Activated CD4-positive, alpha-beta T cell treated with anti-CD3 and anti-CD28 coated beads for 36 hours (primary cell): ENCODE measurements at places on chromosomes 7 and 10.

DNA sequence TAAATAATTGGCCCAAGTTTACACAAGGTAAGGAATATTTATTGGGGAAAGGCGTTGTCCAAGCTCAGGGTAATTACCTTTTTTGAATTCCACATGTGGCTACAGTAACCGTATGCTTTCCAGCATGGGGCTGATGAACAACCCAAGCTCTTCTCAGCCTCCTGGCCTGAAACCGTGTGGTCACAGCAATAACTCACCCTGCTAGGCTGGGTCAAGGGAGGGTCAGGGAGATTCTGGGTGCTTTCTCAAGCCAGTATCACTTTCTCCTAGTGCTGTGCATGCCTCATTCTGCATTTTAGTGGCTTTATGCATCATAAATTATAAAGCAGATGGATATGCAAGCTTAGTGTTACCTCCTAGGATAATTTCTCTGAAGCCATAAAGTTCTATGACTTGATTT lies 273.9 kb downstream of the PAXIP1 start:
- DNase-seq = no peak

GRCh38 chr10:110629680-110630191 lies 14.4 kb upstream of the RBM20 start:
- no peak for DNase-seq

GRCh38 chr7:129247087-129247486 lies 22.3 kb downstream of the AHCYL2 start:
- DNase-seq = no peak

GRCh38 chr7:36453769-36454168 lies 64.1 kb downstream of the ANLN start:
- DNase-seq = no peak

GRCh38 chr10:79047584-79047874 lies 21.2 kb upstream of the ZMIZ1 start:
- peak; percentile 18 for DNase-seq

DNA sequence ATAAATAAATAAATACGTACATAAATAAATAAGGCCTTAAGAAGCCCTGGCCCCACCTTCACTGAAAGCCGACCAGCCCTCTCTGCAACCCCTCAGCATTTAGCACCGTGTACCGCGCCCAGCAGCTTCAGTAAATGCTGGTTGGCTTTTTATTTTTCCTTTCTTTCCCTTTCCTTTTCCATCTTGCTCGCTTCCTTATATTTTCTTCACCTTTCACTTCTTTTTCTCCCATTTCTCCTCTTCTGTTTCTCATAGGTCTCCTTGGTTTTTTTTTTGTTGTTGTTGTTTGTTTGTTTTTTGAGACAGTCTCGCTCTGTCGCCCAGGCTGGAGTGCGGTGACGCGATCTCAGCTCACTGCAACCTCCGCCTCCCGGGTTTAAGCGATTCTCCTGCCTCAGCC lies 11.2 kb downstream of the ZAN start:
- DNase-seq = no peak

GRCh38 chr10:72679838-72680241 lies 12.1 kb upstream of the MCU start:
- DNase-seq = no peak

DNA sequence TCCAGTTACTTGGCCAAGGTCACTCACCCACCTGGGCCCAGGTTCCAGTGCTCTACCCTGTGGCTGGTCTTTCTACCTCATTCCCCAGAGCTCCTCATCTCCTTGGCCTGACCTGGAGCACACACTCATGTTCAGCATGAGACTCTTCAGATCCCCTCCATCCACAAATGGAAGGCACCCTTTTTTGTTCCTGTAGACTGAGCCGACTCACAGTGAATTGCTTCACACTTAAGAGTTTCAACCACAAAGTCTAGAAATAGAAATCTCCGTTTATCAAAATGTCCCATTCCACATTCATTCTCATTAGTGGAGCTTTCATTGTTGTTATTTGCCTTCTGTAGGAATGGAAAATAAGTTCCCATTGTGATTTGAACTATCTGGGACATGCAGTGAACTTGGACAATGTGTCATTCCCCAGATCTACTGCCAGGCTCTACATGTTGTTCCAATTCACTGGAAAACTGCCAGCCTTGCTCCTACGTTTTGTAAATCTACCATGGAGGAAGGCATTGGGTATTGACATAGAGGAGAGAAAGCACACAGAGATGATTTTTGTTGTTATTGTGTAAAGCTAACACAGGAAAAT lies 125.3 kb upstream of the CELF2 start:
- DNase-seq = no peak

GRCh38 chr10:131576341-131577177 lies 265.0 kb upstream of the TCERG1L start:
- no peak for DNase-seq

- no peak for DNase-seq
These were observed 55.6 kb downstream of the OSBPL3 start for GRCh38 chr7:24924375-24924774.

GRCh38 chr10:133390597-133391248 lies 3.2 kb upstream of the MTG1 start:
- peak; percentile 43 for DNase-seq

DNA sequence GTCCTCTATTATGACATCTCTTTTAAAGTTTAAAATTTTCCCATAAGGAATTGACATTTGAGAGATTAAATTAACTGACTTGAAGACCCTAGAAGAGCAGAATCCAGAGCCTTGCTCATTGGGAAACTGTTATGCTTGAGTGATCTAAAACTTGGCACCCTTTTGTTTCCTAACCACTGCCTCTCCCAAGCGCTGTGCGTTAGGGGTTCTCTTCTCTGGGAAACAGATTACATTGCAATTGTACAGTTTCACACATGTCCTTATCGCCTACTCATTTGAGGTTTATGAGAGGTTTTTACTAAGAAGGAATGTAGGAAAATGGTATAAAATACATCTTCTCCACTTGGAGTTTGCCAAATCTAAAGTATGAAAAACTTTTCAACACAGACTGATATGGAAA lies 126.8 kb upstream of the AMPH start:
- DNase-seq = no peak

DNA sequence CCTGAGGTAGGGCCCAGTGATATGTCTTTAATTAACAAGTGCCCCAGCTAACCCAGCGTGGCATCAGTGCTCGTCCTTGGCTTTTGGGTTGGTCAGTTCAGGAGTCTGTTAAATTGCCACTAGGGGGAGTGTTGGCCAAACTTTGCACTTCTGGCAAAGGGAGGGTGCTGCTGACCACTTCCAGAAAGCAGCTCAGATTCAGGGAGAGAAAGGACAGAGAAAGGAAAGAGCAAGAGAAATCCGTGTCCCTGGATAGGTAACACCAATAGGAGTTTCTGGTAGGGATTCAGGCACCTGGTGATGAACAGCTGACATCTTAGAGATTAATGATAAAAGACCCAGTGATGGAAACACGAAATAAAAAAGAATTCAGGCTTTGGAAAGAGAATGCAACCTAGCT lies 243.1 kb upstream of the AOAH start:
- peak; percentile 10 for DNase-seq

DNA sequence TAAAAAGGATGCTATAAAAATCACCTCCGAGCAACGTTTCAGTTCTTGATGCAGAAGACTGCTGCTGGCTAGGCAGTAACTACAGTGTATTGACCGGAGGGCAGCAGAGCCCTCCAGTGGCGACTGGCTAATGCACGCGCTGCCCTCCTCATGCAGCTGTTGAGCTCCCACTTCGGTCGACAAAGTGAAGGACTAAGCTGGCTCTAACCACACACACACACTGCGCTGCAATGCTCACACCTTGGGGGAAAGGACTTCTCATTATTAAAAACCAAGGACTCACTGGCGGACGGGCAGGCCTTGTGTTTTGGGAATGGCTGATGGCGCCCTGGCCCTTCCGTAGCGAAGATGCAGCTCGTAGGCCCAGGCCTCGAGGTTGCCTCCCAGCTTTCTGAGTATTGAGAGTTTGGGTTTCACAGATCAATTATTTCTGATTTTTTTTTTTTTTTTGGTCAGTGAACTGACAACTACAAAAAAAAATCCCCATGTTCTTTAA lies 120.9 kb upstream of the DIP2C start:
- DNase-seq = peak; percentile 29

- no peak for DNase-seq
These were observed 505.5 kb downstream of the SDK1 start for GRCh38 chr7:3806516-3806915.

GRCh38 chr7:100946766-100947365 lies 2.5 kb upstream of the MUC3A start:
- DNase-seq = no peak

DNA sequence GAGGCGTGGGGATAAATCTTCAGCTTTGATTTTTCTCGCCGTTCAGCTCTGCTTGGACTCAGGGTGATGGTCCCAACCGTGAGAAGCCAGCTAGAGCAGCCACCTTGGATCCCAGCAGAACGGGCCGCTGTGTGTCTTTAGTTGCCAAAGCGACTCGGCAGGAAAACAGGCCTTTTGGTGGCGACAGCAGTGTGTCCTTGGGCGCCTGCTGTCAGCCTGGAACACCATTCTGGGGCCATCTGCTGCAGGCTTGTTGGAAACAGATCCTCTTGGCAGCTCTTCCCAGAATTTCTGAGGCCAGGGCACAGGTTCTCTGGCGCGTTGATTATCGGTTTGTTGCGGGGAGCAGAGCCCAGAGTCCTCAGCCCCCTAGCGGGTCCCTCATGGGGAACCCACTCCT lies 97.6 kb downstream of the CUX1 start:
- DNase-seq = no peak

DNA sequence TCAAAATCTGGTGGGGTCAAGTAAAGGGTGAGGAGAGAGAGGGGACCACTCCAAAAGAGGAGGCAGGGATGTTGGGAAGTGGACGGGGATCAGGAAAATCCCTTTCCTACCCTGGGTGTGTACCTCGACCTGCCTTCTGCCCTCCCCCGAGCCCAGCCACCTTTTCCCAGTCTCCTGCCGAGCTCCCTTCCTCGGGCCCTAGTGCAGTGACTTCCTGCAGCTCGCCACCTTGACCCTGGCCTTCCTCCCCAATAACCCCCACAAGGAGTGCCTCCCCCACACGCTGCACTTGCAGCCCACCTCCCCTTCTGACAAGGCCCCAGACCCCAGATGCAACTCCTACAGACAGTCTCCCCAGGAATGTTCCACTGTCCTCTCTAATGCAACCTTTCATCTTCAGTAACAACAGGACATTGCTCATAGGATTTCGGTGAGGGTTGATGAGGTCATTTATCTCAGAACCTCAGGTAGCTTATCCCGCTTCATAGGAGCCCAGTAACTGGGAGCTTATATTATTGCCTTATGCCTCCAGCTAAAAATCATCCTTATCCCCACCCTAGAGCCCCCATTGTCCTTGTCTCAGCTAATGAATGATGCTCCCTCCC lies 90.1 kb downstream of the MKI67 start:
- DNase-seq = no peak

- DNase-seq = no peak
These were observed 75.0 kb downstream of the C10orf105 start for GRCh38 chr10:71644307-71645180.

DNA sequence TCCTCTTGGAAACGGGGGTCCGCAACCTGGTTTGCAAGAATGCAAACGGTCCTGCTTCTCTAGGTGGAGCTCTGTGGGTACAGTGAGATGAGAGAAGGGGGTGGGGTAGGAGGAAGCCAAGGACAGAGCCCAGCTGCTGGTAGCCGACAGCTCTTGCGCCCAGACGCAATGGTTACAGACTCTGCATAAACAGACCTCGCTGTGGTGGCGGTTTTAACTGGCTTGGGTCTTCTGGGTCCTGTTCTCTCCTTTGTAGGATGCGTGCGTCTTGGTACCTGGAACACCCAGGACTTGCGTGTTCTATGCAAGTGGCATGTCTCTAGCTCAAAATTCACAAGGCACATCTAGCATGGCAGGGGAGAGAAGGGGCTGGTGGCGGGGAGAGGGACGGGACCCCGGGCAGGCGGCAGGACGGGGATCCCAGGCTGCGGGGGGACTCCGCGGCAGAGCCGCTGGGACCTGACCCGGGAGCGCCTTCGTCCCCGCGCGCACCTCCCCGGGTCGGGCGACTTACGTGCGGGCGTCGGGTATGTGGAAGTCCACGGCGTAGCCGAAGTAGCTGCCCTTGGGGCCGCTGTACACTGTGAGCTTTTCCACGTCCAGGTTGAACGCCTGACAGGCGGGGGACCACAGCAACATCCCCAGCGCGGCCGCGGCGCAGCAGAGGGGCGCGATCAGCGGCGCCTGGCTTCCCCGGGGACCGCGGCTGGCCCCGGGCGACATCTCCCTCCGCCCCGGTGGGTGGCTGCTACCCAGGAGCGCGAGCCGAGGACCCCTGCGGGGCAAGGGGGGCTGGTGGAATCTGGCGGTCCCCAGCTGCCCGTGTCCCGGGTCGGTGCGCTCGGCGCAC lies 448 bp downstream of the ITGA8 start:
- no peak for DNase-seq

DNA sequence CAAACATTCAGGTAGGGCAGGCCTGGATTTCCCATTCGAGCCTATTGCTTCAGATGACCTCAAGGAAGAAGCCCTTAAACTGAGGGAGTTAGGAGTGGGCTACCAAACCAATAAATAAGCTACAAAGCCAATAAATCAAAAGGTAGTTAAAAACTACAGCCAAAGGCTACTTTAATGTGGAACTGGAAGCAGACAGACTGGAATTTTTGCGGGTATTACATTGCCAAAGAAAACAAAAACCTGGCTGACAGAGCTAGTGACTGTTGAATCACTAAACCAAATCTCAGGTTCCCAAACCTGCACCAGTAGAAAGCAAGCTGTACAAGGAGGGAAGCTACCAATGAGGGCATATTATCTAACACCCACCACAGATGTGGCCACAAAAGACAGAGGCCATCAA lies 315.6 kb downstream of the GRM8 start:
- DNase-seq = no peak

GRCh38 chr10:74650613-74651012 lies 175.8 kb upstream of the KAT6B start:
- no peak for DNase-seq

DNA sequence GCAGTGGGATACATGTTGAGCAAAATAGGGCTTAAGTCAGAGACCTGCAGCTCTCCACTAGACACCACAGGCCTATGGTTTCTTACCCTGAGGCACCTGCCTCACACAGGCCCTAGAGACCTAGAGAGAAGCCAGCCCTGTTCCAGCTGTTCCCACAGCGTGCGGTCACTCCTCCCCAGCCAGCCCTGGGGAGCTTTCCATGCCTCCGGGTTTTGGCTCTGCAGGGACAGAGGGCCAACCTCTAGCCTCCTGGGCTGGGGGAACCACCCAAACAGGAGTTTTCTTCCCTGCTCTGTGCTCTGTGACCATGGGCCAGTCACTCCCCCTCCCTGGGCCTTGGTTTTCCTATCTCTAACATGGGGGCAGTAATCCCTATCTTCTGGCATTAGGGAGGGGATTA lies 33.0 kb downstream of the SH2B2 start:
- DNase-seq = no peak

GRCh38 chr10:123413353-123413752 lies 252.8 kb upstream of the GPR26 start:
- no peak for DNase-seq

- DNase-seq = no peak
These were observed 254.3 kb downstream of the DYNC1I1 start for GRCh38 chr7:96026611-96027010.

GRCh38 chr7:16398146-16399017 lies 23.0 kb downstream of the CRPPA start:
- DNase-seq = no peak

- no peak for DNase-seq
These were observed 34.8 kb upstream of the JAKMIP3 start for GRCh38 chr10:132030898-132031463.
